Activated naive CD8-positive, alpha-beta T cell treated with anti-CD3 and anti-CD28 coated beads for 36 hours (primary cell): ENCODE measurements at places on chromosomes 12 and 14. TPM values are rescaled to one million over a fixed set of nuclear protein-coding genes. Genes with fewer than 3 reads are reported as not detected.
A peak's percentile ranks its signal among the peaks of the same experiment; 100 is the strongest.

DNA sequence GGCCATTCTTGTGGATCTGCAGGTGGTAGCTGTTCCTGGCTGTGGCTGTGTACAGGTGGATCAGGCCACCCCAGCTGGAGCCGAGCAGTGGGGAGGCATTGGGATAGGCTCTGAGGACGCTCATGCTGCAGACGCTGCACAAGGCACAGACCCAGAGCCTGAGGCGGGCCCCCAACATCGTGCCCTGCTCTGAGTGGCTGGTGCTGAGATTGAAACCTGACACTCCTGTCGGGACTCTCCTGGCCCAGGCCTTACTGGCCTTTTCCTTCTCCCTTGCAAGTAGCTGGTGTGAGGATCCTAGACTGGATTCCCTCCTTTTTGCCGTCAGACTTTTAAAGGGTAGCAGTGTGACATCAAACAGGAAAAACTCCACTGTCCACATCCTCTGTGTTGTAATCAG, at the start of gene FGF23:
Gene FGF23, minus strand, starts transcription at position 308 of the 400 bp plus-strand sequence. Its CDS starts 130 bp downstream, at position 178.
- no peaks in the 10 kb centered on the region for H3K4me1 ChIP-seq
- H3K4me3 ChIP-seq, result no peak within 1 kb of the TSS
- H3K27ac ChIP-seq, result no peak within 1 kb of the TSS
- H3K27me3 ChIP-seq, result peaks cover 9% of the 10 kb centered on the region
- no peaks in the 10 kb centered on the region for H3K36me3 ChIP-seq
- no peak for DNase-seq

- no peak overlapping the region for H3K4me3 ChIP-seq
- H3K4me1 ChIP-seq, result no peaks in the 10 kb centered on the region
- no peak overlapping the region for H3K27ac ChIP-seq
- no peak for DNase-seq
Measured at GRCh38 chr12:3580094-3580749, 89.2 kb downstream of the PRMT8 start.

GRCh38 chr12:72267974-72268373, 4.2 kb upstream of the TRHDE start:
- H3K4me1 ChIP-seq, result peaks cover 3% of the 10 kb centered on the region
- peaks cover 33% of the 10 kb centered on the region for H3K27me3 ChIP-seq
- DNase-seq, result no peak
- H3K27ac ChIP-seq, result no peak overlapping the region

DNA sequence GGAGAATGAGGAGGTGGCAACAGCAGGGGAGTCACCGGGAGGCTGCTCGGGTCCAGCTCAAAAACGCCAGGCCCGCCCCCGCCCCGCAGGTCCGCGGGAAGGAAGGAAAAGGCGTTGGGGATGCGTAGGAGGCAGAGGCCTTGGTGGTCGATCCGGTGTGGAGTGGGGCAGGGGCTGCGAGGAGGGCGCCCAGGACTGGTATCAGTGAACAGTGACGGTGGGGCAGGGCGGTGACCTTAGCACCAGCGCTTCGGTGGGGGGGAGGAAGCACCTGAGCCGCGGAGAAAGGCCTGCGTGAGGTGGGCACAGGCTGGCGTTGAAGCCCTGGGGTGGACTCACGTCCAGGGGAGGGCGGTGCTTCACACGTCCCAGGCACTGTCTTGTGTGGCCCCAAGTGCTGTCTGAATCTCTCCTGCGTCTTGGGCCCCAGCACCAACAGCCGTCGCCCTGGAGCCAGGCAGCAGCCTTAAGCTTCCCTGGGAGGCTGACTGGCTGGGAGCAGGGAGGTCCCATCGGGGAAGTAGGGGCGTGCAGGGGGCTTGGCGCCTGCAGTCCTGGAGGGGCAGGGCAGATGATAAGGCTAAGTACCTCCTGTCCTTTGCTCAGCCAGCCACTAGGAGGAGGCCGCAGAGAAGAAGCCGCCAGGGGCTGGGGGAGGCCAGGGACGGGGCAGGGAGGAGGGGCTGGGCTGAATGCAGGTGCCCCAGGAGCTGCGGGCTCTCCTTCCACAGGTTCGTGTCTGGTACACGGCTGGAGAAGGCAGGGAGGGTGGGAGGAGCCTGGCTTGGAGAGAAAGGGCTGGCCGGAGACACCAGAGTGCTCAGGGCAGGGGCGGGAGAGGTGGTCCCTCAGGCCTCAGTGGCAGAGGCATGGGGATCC, 26.5 kb downstream of the ZBTB42 start:
- peaks cover 12% of the 10 kb centered on the region for H3K27me3 ChIP-seq
- H3K36me3 ChIP-seq, result no peaks in the 10 kb centered on the region
- H3K4me3 ChIP-seq, result peak overlapping the region; percentile 62
- H3K27ac ChIP-seq, result no peak overlapping the region
- peaks cover 9% of the 10 kb centered on the region for H3K4me1 ChIP-seq

GRCh38 chr12:122080149-122081082, 1.9 kb downstream of the MLXIP start:
- H3K27ac ChIP-seq, result peak overlapping the region; percentile 82
- H3K4me1 ChIP-seq, result peaks cover 53% of the 10 kb centered on the region
- H3K4me3 ChIP-seq, result peak overlapping the region; percentile 94
- H3K36me3 ChIP-seq, result peaks cover 36% of the 10 kb centered on the region

DNA sequence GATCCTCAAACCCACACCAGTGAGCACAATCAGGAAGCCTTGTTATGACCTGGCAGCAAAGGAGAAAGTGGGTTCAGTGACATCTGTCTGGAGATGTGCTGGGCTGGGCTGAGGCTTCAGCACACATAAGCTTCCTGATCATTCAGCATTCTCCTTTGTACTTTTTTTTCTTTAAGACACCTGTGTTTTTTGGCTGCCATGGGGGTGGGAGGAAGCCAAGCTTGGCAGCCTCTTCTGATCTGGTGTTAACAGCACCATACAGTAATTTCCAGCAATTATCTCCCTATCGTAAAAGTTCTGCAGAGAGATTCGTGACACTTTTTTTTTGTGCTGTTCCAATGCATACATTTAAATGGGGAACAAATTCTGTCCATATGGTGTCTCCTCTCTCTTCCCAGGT, 38.9 kb upstream of the RASSF3 start:
- no peak overlapping the region for H3K27ac ChIP-seq
- no peaks in the 10 kb centered on the region for H3K27me3 ChIP-seq
- H3K4me3 ChIP-seq, result no peak overlapping the region
- H3K36me3 ChIP-seq, result no peaks in the 10 kb centered on the region

- DNase-seq, result no peak
- no peak overlapping the region for H3K27ac ChIP-seq
- H3K27me3 ChIP-seq, result no peaks in the 10 kb centered on the region
- H3K4me1 ChIP-seq, result no peaks in the 10 kb centered on the region
Measured at GRCh38 chr14:105272623-105273022, 24.3 kb downstream of the BTBD6 start.

GRCh38 chr12:90045559-90045958, 336.9 kb upstream of the ATP2B1 start:
- no peak overlapping the region for H3K4me3 ChIP-seq
- H3K4me1 ChIP-seq, result peaks cover 23% of the 10 kb centered on the region
- H3K36me3 ChIP-seq, result peaks cover 2% of the 10 kb centered on the region

GRCh38 chr12:83996671-83997070, 915.9 kb downstream of the SLC6A15 start:
- no peak overlapping the region for H3K4me3 ChIP-seq
- H3K27me3 ChIP-seq, result no peaks in the 10 kb centered on the region
- H3K27ac ChIP-seq, result no peak overlapping the region
- DNase-seq, result no peak

GRCh38 chr14:99300190-99300589, 28.2 kb upstream of the BCL11B start:
- peaks cover 4% of the 10 kb centered on the region for H3K27me3 ChIP-seq
- no peak overlapping the region for H3K27ac ChIP-seq
- peaks cover 10% of the 10 kb centered on the region for H3K36me3 ChIP-seq
- H3K4me3 ChIP-seq, result no peak overlapping the region
- H3K4me1 ChIP-seq, result no peaks in the 10 kb centered on the region

- no peak for DNase-seq
- no peak overlapping the region for H3K27ac ChIP-seq
- peaks cover 29% of the 10 kb centered on the region for H3K4me1 ChIP-seq
- peaks cover 96% of the 10 kb centered on the region for H3K27me3 ChIP-seq
- H3K4me3 ChIP-seq, result no peak overlapping the region
- peaks cover 24% of the 10 kb centered on the region for H3K36me3 ChIP-seq
Measured at GRCh38 chr14:56806760-56807159, 3.5 kb downstream of the OTX2 start.

GRCh38 chr12:5395443-5396271, 36.3 kb upstream of the NTF3 start:
- no peak overlapping the region for H3K27ac ChIP-seq
- no peak for DNase-seq
- no peaks in the 10 kb centered on the region for H3K36me3 ChIP-seq
- no peaks in the 10 kb centered on the region for H3K4me1 ChIP-seq
- no peak overlapping the region for H3K4me3 ChIP-seq

- H3K27me3 ChIP-seq, result no peaks in the 10 kb centered on the region
- H3K4me3 ChIP-seq, result no peak overlapping the region
- no peaks in the 10 kb centered on the region for H3K4me1 ChIP-seq
- H3K36me3 ChIP-seq, result no peaks in the 10 kb centered on the region
Measured at GRCh38 chr14:34496679-34497513, 34.9 kb upstream of the SPTSSA start.

DNA sequence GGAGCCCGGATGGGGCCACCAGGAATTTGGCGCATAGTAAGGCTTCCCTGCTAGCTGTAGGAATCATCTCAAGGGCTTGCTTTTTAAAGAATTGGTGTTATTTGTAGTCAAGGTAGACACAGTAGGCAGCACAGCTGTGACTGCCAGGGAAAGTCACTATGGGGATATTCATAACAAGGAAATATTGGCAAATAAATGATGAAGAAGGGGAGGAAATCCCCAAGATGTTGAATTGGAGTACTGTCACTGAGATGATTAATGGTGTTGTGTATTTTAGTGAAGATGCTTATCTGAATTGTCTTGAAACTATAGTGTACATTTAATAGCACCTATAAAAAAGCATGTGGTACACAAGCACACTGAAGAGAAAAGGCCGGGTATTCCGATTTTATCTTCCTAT, 118.9 kb downstream of the NPAS3 start:
- H3K36me3 ChIP-seq, result no peaks in the 10 kb centered on the region
- H3K4me3 ChIP-seq, result no peak overlapping the region
- H3K4me1 ChIP-seq, result no peaks in the 10 kb centered on the region
- DNase-seq, result no peak

DNA sequence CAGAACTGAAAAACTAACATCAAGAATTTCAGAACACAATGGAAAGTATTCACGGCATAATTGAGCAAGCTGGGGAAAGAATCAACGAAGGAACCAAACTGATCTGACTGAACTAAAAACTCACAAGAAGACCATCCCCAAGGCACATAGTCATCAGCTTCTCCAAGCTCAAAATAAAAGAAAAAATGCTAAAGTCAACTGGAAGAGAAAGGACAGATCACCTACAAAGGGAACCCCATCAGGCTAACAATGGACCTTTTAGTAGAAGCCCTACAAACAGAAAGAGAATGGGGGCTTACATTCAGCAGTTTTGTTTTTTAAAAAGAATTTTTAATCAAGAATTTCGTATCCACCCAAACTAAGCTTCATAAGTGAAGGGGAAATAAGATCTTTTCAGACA, 11.7 kb downstream of the TAS2R50 start:
- H3K27me3 ChIP-seq, result no peaks in the 10 kb centered on the region
- H3K4me1 ChIP-seq, result peaks cover 7% of the 10 kb centered on the region
- peaks cover 13% of the 10 kb centered on the region for H3K36me3 ChIP-seq
- DNase-seq, result no peak
- H3K4me3 ChIP-seq, result no peak overlapping the region

GRCh38 chr12:1698720-1699119, 7.8 kb downstream of the ADIPOR2 start:
- no peak for DNase-seq
- H3K27me3 ChIP-seq, result no peaks in the 10 kb centered on the region
- no peak overlapping the region for H3K27ac ChIP-seq
- H3K36me3 ChIP-seq, result peaks cover 38% of the 10 kb centered on the region

GRCh38 chr12:39341179-39341578, 101.7 kb downstream of the KIF21A start:
- no peak overlapping the region for H3K4me3 ChIP-seq
- H3K27ac ChIP-seq, result peak overlapping the region; percentile 16
- no peaks in the 10 kb centered on the region for H3K27me3 ChIP-seq
- H3K4me1 ChIP-seq, result peaks cover 8% of the 10 kb centered on the region

DNA sequence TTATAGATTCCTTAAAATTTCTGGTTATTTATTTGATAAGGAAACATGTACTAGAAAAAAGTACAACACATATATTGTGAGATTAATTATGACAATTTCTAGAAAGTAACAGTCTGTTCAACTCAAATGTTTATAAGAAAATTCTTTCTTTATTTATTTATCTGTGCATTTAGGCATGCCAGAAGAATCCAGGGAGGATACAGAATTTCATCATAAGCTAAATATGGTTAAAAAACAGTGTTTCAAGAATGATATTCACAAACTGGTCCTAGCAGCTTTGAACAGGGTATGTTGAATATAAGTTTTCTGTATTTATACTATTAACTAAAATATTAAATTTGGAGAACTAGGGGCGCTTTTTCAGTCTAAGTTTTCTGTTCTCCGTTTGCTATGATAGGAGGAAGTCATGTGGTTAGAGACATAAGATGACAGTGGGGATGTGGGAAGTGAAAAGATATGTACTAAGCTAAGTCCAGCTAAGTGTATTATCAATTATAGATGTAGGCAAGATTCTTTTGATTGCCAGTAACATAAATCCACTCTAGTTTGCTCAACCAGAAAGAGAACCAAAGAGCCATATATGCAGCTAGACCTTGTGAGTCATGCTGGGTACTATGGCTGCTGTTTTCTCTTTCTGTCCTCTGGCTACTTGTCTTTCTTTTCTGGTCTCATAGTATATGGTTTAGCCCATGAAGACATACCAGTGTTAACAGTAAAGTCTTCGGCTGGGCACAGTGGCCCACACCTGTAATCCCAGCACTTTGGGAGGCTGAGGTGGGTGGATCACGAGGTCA, 39.0 kb downstream of the LRRK2 start:
- H3K4me1 ChIP-seq, result no peaks in the 10 kb centered on the region
- H3K36me3 ChIP-seq, result no peaks in the 10 kb centered on the region
- no peaks in the 10 kb centered on the region for H3K27me3 ChIP-seq
- no peak overlapping the region for H3K27ac ChIP-seq

DNA sequence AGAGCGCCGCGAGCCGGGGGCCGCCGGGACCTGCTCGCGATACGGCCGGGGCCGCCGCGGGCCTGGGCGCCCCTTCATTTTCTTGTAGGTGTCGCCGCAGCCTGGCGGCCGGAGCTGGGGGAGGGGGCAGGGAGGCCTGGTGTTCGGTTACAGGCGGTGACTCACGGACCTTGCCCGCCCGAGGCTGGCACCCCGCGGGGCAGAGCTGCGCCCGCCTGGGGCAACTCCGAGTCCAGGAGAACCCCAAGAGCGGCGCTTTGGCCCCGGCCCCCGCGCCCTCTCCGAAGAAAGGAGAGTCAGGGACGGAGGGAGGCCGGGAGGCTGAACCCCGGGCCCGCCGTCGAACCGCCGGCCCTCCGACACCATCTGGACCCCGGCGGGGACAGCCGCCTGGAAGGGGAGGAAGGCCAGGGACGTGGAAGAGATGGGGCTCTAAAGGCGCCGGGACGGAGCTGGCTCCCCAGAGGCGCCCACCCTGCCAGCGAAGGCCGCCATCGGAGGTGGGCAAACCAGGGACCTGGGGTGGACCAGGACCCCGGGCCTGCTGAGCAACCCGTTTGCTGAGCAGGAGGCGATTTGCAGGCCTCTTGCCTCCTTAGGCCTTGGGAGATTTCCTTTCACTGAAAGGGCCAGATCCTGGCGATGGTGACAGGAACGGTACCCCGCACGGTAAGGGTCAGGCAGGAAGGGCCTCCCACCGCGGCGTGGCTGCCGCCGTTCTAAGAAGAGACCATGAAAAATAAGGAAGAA, 843 bp upstream of the NUAK1 start:
- peak; percentile 33 for DNase-seq
- no peaks in the 10 kb centered on the region for H3K36me3 ChIP-seq
- H3K27me3 ChIP-seq, result peaks cover 68% of the 10 kb centered on the region

BORCS5 gene
- 25.8 TPM for total RNA-seq

PTPN6 gene
- 467 TPM for total RNA-seq

GYS2 gene
- not detected for total RNA-seq

KLRF1 gene
- not detected for total RNA-seq

GRIP1 gene
- total RNA-seq, result 3.4 TPM

CCDC38 gene
- 0.16 TPM for total RNA-seq

GPD1 gene
- 0.86 TPM for total RNA-seq

RILPL2 gene
- 18.2 TPM for total RNA-seq

HCAR3 gene
- not detected for total RNA-seq

OTUB2 gene
- 0.31 TPM for total RNA-seq

RIPK3 gene
- total RNA-seq, result 6.3 TPM
